ENCODE measurements at places on chromosomes 12 and 14.

- no peak for ATAC-seq
These were observed 70.8 kb upstream of the SRSF5 start for GRCh38 chr14:69696204-69696527.

DNA sequence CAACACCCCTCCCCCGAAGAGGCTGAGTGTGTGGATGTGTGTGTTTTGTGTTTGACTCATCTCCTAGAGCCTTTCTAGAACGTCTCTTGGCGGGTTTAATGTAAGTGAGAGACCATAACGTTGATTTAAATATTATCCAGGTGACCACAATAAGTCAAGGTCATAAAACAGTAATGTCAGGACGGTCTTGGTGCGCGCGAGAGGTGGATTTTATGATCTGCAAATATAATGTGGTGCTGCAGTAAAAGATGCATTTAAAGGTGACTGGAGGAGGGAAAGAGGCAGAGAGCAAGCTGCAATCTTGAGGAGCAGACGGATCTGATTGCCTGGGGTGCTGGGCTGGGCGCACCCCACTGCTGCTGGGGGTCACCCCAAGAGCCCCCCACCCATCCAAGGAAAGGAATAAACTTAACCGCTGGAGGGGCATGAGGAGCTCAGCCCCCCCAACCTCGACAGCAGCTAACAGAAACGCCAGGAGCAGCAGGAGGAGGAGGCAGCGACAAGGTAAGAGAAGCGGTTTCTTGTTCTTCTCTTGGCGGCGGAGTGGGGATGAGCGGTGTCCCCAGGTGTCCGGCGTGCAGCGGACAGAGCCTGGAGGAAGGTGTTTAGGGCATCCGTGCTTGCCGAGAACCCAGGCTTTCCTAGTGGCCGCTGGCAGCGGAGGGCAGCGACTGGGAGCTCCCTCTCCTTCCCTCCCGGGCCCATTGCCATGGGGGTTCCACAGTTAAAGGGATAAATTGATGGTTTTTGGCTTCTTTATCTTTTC, 5.5 kb downstream of the HOXC10 start:
- ATAC-seq: no peak

GRCh38 chr14:33642080-33642479, 308.8 kb downstream of the EGLN3 start:
- ATAC-seq: no peak

DNA sequence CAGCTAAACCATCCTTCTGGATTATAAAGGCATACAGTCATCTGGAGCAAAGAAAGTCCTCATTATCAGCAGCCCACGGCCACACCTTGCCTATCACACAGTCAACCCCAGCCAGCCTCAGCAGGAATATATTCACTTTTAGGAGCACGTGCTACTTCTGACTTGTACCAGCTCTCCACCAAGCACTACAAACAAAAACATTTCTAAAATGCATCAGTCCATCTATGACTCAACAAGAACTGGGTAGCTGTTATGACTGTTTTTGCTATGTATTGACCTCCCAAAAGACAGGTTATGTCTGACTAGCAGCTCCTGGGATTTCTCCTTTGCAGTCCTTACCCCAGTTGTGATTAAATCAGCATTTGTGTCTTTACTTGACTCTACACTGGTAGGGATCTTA, 31.2 kb downstream of the NUAK1 start:
- ATAC-seq: no peak

Data from stimulated activated memory B cell treated with anti-CD40 and anti-IgM and Interleukin-4, amounts not matched to agents 10 μg/mL and 1 μg/mL and 100 μg/mL, for 72 hours (primary cell).